Temporal lobe (tissue), 4 donors: ENCODE measurements at places on chromosomes 16 and 17. TPM values are rescaled to one million over a fixed set of nuclear protein-coding genes. Genes with fewer than 3 reads are reported as not detected.

The PRKCA gene
- 42.0 TPM for total RNA-seq

The CACNG4 gene
- 44.0 TPM for total RNA-seq

The SECTM1 gene
- 0.74 TPM for total RNA-seq

The ZNF469 gene
- 0.74 TPM for total RNA-seq

The RPRML gene
- total RNA-seq, result 4.2 TPM

The ASGR1 gene
- 11.3 TPM for total RNA-seq

The CD300E gene
- total RNA-seq, result under 0.01 TPM
